Mononuclear cell (primary cell): ENCODE measurements at places on chromosomes 6 and 20. TPM values are rescaled to one million over a fixed set of nuclear protein-coding genes. Genes with fewer than 3 reads are reported as not detected.

Gene PACSIN1
- 0.42 TPM for total RNA-seq

Gene TRIM40
- 1.4 TPM for total RNA-seq

Gene TREM2
- total RNA-seq, result not detected

Gene CST5
- not detected for total RNA-seq

Gene PDE10A
- total RNA-seq, result 0.10 TPM

Gene FOXP4
- total RNA-seq, result 3.5 TPM

Gene GTSF1L
- total RNA-seq, result not detected

Gene ADGRF4
- total RNA-seq, result not detected

Gene VNN1
- 2.7 TPM for total RNA-seq
